ENCODE measurements at places on chromosomes 16 and 17.

DNA sequence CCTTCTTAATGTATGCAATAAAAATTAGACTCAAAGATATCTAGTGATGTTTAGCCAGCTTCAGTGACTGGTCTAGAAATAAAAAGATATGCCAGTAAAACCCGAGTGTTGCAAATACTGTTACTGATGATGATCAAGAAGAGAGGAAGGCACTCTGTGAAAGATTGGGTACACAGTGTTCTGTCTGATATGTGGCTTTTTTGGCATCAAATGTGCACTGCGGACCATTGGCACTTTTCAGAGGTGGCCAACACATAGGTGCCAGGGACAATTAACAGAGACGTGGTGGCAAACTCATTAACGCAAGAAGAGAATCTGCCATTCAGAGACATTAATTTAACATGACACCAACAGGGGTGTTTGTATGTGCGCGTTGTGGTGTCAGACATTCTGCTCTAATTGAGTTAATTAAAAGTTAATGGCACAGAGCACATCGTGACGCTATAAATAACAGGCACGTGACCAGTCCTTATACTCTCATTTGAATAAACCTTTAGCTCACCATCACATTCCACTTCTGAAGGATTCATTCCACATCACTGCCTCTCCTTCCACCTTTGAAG lies 549.3 kb upstream of the HSBP1 start:
- DNase-seq = no peak

- peak; percentile 71 for DNase-seq
These were observed 9.6 kb downstream of the IL32 start for GRCh38 chr16:3074860-3075522.

DNA sequence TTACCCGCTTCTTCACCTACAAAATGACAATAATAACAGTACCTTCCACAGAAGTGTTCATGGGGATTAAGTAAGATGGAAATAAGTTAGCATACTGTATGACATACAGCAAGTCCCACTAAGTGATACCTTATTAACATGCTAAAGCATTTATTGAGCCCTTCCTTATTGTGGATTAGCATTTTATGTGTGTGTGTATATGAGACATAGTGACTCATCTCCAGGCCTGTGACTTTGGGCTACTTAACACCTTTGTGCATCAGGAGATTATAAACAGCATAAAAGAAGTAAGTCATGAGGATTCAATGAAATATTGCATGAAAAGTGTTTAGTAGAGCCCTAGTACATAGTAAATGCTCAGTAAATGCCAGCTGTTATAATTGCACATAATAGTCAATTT lies 52.9 kb downstream of the CA10 start:
- no peak for DNase-seq

DNA sequence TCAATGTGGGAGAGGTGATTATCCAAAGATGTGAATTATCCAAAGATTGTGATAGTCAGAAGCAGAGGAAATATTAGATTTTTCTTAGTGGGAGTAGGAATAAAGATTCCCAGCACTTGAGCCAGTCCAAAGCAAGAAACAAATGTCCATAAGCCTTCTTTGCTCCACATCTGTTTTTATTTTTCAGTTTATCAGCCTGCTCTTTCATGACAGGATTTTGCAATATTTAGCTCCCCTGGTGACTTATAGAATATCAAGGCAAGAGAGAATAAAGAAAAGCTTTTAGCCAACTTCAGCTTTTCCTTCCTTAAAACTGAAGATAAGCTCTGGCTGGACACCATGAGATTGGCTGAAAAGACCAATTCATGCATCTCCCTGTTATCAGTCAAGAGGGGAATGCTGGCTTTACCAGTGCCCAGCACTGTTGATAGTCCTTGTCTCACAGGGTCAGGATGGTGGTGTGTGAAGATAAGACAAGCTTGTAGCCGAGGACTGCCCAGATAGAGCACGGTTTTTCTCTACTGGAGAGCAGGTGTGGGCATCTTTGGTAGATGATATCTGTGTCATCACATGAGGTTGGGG lies 706.5 kb downstream of the KCNJ2 start:
- no peak for DNase-seq

DNA sequence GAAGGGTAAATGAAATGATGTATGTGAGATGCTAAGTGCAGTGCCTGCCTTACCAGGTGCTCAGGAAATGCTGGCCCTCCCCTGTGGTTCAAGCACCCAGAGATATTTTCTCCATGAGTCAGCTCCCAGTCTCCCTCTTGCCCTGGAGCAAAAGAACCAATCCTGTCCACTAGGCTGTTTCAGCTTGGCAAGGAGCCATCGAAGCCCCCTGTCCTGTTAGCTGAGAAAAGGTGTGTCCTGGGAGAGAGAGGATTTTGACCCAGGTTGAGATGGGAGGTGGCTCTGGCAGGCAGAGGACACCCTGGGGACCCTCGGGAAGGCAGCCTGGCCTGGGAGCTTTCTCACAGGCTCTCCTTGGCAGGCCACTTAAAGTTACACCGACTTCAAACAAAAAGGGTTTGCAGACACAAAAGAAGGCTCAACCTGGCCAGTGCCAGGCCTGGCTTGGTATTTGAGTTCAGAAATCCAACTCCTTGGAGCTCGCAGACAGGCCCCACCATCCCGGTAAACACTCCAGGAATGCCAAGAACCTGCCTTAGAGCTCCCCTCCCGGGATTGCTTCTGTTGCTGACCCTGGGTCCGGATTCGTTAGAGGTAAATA lies 29.6 kb downstream of the NTN1 start:
- no peak for DNase-seq

DNA sequence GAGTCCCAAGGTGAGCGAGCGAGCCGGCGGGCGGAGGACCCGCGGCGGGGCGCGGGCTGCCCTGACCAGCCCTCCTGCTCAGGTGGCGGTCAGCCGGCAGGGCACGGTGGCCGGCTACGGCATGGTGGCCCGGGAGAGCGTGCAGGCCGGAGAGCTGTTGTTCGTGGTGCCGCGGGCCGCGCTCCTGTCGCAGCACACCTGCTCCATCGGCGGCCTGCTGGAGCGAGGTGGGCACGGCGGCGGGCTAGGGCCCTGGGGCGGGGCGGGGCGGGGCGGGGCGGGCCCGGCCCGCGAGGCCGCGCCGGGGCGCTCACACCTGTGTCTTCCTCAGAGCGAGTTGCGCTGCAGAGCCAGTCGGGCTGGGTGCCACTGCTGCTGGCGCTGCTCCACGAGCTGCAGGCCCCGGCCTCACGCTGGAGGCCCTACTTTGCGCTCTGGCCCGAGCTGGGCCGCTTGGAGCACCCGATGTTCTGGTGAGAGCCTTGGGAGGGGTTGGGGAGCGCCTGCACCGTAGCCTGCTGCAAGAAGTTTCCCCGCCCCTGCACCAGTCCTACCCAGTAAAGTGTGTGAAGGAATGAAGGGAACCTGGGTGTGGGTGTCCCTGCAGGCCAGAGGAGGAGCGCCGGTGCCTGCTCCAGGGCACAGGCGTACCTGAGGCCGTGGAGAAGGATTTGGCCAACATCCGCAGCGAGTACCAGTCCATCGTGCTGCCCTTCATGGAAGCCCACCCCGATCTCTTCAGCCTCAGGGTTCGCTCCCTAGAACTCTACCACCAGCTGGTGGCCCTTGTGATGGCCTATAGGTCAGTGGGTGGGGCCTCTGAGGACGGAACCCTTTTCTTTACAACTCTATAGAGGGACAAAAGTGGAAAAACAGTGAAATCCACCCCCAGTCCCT lies 802 bp downstream of the SETD6 start:
- peak; percentile 39 for DNase-seq

GRCh38 chr17:81159611-81160265 lies 5.6 kb upstream of the PVALEF start:
- DNase-seq = no peak
